ENCODE measurements at places on chromosomes 7 and 10.

DNA sequence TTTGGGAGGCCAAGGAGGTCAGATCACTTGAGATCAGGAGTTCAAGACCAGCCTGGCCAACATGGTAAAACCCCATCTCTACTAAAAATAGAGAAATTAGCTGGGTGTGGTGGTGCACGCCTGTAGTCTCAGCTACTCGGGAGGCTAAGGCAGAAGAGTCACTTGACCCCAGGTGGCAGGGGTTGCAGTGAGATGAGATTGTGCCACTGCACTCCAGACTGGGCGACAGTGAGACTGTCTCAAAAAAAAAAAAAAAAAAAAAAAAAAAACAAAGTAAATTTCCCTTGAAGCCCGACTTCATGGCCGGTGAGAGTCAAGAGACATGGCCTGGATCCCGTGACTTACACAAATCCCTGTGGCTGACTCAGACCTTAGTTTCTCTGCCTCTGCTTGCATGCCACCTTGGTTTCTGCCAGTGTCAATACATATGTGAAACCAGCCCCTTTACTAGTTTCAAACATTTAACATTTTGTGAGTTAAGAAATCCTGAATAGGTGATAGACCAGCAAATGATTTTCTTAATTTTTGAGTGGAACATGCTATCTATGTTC, 62.8 kb downstream of the ZEB1 start:
- DNase-seq: no peak

DNA sequence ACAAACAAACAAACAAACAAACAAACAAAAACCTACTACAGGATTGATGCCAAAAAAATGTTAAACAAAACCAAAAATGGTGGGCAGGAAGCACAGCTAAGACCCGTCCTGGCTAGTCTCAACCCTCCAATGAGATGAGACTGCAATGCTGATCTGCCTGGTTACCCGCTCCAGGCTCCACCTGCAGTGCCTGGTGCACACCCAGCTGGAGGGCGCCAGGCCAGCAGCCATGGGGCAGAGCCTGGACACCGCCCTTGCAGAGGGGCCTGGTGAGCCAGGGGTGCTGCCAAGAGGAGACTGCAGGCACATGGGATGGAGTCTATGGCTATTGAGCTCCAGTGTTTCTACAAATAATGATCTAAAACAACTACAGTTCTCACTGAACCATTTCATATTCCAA, 107.0 kb downstream of the LARP4B start:
- DNase-seq: no peak

DNA sequence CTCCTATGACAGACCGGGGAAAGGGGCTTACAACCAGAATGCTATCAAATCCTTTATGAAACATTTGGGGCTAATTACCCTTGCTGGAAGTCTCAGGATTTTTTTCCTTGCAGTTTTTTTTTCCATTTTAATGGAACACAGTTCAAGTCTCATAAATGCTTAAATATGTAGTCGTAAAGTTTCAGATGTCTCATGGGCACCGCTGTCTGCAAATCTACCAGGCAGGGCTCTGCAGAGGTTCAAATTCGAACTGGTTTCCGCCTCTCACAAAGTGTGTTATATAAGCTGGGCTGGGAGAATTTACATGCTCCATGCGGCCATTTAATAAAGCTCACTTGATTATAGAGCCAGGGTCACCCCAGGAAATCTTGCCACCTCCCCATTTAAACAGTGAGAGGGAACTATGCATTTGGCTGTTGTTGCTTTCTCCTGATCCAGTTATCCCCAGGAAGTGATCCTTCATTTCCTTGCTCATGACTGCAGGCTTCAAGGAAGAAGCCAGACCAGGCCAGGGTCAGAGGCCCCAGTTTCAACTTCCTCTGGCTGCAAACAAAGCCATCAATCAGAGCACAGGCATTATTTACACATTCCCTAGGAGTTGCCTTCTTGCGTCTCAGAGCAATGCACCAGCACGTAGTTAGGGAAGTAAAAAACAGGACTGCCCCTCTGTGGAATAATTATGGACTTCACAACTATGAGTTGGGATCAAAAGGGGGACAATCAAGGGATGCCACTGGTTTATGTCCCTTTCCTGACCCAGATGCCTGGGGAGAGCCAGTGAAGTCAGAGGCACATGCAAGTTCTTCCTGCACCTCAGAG, 358.8 kb downstream of the PRPF18 start:
- no peak for DNase-seq

GRCh38 chr10:90969121-90969534, 48.2 kb upstream of the ANKRD1 start:
- DNase-seq: no peak

- no peak for DNase-seq
These were observed 335.8 kb upstream of the MKI67 start for GRCh38 chr10:128461991-128462390.

DNA sequence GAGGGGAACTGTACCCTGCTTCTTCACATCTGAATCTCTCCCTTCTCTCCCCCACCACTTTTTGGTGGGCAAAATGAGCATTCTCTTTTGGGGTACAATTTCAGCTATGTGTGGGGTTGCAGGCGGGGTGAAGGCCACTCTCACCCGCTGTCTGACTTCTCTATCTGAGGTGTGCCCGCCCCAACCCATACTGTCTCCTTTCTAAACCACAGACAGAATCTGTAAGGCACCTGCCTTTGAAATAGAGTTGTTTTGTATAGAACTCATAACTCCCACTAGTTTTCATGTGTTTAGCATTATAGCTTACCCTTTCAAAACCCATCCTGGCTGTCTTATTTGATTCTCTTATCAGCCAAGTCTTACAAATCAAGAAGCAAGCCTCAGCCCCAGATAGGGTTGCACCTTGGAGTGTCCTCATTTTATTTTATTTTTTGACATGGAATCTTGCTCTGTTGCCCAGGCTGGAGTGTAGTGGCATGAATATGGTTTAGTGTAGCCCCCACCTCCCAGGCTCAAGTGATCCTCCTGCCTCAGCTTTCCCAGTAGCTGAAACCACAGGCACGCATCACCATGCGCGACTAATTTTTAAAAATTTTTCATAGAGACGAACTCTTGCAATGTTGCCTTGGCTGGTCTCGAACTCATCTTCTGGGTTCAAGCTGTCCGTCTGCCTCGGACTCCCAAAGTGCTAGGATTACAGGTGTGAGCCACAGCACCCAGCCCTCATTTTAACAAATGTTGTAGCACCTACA, 11.9 kb downstream of the TSPAN14 start:
- DNase-seq: no peak

DNA sequence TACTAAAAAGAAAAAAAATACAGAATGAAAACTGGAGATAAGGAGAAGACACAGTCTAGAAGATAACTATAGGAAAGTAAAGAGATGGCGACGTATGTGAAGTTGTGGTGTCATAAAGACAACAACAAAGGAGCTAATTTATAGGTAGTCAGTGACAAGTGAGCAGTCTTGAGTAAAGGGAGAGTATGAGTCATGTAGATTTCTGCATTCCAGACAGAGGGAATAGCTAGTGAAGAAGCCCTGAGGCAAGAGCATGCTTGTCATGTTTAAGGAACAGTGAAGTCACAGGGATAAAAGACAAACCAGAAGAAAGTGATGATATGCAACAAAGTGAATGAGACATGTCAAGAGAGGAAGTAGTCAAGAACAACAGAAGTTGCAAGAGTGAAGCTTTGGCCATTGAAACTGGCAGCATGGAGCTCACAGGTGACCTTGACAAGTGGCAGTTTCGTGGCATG, 2.3 kb upstream of the MIOS start:
- DNase-seq: no peak

- no peak for DNase-seq
These were observed 29.5 kb upstream of the ARHGAP22 start for GRCh38 chr10:48634198-48634983.

DNA sequence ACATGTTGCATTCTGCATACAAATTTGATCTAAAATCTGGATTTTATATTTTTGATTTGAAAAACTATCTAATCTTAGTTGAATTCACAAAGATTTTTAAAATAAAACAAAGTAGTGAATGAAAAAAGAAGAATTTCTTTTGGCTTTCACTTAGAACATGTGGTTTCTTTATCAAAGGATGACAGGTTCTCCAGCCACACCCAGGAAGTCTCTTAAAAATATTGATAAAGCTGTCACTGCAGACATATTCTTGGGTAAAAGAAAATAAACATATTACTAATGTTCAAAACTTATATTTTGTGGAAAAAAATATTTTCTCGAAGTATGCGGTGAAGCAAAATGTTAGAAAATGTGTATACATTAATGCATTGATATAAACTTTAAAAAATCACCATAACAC, 44.3 kb downstream of the ARL4A start:
- no peak for DNase-seq

- no peak for DNase-seq
These were observed 1030.0 kb downstream of the GRM8 start for GRCh38 chr7:126222782-126223181.

DNA sequence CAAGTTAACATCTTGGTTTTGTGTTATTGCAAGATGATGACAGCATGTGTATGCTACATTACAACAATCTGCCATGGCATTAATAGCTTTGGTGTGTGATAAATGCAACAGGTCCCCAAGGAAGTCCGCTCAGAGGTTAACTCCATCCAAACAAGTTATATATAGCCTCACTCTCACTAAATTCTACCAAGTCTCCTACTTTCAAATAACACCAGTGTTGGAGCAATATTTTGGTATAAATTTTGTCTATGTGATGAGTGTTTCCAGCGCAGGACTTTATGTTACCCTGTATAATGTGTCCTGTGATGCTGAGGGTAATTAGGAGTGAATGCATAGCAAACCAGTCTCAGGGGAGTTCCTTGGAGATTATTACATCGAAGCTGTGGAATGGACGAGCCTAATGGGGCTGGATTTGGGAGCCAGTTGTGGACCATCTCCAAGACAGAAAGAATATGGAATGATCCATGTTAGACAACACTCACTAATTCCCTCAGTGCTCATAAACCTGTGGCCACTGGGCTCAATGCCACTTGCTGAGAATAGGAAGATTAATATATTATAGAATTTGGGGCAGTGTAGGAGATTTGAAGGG, 127.6 kb upstream of the CXCL12 start:
- no peak for DNase-seq

DNA sequence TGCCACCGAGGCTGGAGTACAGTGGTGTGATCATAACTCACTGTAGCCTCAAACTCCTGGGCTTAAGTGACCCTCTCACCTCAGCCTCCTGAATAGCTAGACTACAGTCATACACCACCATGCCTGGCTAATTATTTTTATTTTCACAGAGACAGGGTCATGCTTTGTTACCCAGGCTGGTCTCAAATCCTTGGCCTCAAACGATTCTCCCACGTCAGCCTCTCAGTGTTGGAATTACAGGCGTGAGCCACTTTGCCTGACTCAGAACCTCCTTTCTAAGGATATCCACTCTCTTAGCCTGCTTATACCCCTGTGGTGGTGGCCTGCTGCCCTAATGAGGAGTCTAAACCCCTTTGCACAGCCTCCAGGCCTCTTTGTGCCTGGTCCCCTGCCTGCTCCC, 4.2 kb upstream of the IGFBP1 start:
- no peak for DNase-seq

DNA sequence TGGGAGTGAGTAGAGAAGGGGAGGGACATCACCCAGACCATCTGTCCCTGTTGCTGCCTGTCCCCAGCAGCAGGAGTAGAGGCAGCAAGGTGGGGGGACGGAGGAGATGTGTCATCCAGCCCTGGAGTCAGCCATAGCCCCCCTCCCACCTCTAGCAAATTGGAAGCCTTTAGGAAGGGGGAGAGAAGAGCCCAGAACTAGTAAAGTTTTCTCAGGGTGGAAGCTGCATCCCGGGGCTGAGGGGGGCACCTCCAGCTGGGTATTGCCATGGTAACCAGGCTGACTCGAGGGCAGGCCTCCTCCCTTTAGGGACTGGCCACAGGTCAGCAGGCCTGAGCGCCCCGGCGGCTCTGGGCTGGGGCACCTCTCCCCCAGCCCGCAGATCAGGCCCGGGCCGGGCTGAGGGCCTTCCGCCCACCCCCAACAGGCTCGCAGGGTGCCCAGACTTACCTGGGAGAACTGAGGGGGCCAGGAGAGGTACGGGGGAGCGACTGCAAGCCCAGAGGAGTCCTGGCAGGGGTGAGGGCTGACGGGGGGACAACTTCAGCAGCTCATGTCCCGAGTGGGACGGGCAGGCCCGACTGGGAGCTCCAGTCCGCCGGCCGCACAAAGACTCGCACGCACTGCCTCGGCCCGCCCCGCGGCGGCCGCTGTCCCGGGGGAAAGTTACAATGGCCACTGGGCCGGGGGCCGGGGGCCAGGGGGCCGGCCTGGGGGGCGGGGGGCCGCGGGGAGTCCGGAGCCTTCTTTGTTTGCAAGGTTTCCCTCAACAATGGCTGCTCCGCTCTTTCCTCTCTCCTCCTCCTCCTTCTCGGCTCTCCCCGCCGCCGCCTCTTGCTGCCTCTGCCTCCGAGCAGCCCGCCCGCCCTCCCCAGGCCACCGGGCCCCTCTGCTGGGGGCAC, 6.0 kb downstream of the LDB1 start:
- DNase-seq: no peak

DNA sequence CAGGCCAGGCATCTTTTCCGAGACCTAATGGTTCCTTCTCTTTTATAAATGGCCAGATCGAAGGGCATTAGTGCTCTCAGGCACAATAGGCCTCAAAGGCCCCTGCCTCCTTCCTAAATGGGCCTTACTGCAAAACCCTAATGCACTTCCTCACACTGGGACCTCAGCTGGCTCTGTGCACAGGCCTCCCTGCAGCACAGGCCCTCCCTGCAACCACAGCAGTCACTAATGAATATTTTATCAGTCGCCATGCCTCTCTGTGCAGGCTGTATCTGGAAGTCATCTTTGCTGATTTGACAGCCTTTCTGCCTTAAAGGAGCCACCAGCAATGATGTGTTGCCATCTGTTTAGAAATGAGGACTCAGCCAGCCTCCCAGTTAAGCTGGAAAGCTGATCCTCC, 54.9 kb upstream of the SDK1 start:
- no peak for DNase-seq

DNA sequence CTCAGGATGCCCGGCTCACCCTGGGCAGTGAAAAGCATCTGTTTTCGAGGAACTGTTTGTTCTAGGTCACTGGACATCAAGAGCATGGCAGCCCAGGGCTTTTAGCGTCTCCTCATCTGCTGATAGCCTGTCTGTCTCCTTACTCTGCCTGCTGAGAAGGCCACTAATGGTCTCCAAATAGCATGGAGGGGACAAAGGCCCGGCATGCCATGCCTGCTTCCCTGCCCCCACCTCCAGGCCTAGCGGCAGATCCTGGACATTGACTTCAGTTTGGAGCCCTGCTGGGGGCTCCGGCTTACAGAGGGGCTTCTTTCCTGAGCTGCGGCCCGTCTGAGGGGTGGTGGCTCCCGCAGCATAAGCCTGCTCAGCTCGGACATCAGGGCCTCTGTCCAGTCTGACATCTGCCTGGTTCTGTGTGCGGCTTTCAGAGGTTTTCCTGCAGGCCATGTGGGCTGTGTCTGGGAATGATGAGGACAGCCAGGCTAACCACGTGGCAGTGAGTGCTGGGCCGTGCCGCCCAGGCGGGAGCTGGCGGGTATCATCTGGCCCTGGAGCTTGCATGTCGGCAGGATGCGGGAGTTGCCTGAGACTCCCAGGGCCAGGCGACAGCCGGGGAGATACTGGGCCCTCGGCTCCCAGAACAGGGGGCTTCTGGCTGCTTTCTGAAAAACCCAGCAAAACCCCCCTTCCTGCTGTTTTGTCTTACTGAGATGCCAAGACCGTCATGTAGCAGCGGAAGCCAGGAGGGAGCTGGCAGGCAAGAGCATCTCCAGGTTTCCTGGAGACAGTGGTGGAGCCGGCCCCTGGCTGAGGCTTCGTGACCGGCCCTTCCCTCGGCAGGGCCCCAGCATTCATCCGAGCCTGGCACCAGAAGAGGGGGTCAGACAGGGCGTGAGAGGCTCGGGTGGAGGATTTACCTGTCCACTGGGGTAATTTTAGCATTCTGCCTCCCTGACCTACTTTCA, 9.2 kb downstream of the PFKFB3 start:
- no peak for DNase-seq
